ENCODE measurements at places on chromosomes 11 and 22.

GRCh38 chr11:119144825-119145486, 3.9 kb upstream of the ABCG4 start:
- DNase-seq = peak; percentile 56

DNA sequence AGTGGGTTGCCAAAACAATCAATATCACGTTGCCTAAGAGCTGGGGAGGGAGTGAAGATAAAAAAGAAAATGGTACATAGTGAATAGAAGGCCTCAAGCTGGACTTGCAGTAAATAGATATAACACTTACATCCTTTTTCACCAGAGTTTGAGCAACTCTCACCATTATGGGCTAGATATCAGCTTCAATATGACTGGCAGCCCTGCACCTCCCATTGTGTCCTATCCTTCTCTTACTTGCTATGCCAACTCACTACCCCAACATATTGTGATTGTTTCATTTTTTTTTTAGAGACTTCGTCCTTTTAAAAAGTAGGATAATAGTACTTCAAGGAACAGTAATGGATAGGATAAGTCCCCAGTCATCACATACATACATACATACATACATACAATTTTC, 7.4 kb downstream of the HBG1 start:
- no peak for DNase-seq

- DNase-seq = no peak
Measured at GRCh38 chr11:114478768-114479167, 39.5 kb downstream of the REXO2 start.

GRCh38 chr11:15223318-15223717, 108.6 kb downstream of the INSC start:
- no peak for DNase-seq

- no peak for DNase-seq
Measured at GRCh38 chr11:6040874-6041273, 10.3 kb upstream of the OR56A1 start.

DNA sequence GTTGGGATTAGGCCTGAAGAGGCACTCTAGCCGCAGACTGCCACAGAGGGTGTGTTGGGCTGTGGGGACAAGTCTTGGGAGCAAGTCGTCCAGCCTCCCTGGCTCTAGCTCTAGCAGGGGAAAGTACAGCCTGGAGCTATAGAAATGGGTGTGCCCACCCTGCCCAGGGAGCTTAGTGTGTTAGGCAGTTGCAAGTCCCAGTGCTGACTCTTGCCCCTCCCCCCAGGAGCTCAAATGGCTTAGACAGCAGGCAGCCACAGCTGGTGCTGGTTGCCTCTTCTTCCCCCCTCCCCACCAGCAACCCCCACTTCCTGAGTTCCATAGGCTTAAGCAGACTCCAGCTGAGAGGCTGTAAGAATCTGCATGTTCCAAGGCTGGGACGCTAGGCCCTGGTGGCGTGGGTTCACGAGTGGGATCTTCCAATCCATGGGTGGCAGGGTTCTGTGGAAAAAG, 61.2 kb downstream of the GUCY1A2 start:
- no peak for DNase-seq

DNA sequence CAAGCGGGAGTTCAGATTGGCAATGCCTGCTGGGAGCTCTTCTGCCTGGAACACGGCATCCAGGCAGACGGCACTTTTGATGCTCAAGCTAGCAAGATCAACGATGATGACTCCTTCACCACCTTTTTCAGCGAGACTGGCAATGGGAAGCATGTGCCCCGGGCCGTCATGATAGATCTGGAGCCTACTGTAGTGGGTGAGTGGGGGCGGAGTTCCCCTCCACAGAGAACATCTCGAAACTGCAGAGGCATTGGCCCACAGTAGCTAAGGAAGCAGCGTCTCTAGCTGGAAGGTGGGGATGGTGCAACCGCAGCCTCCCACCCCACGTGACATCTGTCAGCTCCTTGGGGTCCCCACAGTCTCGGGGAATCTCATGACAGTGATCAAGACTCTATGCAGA, 10.9 kb downstream of the TUBA8 start:
- no peak for DNase-seq

DNA sequence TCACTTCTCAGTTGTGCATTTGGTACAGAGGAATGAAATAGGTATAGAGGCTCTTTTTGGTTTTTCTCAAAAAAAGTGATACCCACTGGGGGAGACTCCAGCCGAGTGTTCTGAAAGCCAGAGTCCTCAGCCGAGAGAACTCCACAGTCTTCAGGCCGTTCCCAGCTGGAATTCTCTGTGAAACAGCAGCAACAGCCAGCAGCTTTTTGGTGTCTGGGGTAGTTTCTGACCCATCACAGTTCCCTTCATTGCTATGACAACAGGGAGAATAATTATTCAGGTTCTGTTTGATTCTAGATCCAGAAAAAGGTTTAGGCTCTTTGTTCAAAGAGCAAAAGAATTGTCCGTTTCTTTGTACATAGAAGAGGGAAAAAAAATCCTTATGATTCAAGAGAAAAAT, 84.6 kb downstream of the C22orf31 start:
- DNase-seq = no peak

DNA sequence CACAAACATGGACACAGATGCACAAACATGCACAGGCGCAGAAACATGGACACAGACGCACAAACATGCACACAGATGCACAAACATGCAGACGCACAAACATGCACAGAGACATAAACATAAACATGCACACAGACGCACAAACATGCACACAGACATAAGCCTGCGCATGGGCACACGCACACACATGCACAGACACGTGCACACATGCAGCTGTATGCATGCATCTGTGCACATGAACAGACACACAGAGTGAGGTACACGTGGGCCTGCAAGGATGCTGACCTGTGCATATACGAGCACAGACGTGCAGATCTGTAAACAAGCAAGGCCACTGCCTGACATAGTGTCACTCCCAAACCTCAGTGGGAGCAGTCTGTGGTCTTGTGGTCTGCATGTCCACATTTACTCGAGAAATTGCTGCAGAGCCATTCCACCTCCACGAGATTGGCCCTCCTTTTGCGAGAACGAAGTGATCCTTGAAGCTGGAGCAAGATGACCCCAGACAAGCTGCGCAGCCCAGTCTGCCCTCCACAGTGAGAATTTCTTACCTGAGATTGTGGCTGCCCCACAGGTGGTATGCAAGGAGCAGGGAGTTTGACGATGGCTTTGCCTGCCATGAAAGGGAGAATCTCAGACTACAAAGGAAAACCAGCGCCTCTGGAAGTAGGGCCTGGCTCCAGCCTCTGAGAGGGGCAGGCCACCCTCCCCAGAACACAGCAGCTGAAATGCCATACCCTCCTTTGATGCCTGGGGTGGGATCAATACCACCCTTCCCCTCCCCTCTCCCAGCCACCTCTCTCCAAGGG, 299.9 kb downstream of the BRD1 start:
- no peak for DNase-seq

DNA sequence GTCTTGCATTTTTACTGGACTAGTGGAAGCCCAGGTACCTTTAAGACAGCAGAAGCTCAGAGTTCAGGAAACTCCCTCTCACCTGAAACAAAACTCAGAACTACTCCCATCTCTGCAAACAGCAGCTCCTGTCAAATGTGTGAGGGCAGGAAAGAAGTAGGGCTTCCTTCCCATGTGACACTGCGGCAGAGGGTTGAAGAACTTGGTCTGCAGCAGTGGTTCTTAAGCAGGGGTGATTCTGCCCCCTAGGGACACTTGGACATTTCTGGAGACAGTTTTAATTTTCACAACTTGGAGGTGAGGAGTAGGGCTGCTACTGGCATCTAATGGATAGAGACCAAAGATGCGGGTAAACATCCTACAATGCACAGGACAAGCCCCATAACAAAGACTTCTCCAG, 63.4 kb downstream of the RCN1 start:
- DNase-seq = no peak

DNA sequence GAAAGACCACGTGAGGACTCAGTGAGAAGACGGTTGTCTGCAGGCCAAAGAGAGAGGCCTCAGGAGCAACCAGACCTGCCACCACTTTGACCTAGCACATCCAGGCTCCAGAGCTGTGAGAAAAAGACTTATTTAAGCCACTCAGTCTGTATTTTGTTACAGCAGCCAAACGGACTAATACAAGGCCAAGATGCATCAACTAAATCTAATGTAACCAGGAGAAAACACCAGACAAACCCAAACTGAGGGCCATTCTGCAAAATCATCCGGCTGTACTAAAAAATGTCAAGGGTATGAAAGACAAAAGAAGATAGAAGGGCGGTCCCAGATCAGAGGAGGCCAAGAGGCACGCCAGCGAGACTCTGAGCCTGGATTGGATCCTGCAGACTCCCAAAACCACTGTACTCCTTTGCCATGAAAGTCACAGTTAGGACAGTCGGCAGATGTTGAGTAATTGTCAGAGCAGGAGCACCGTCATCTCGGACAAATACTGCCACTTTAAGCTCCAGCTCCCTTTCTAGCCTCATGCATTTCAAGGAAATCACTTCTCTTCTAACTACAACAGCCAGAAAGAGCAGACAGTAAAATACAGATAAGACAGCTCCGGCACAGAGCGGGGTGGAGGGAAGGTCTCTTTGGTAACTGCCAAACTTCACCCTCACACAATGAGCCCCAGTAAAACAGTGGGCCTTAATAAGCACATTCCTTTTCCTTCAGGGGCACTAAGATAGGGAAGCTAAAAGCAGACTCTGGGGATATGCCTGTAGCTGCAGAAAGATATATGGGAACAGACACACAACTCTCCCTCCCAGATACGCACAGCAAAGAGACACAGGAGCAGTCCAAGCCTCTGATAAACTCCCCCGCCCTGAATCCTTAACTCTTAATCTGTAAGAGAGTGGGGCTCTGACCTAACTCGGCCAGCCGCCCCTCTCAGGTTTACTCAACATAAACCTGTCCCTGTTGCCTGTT, 3.5 kb upstream of the ZP1 start:
- no peak for DNase-seq

GRCh38 chr11:110035357-110035756, 57.8 kb upstream of the ZC3H12C start:
- DNase-seq = no peak

GRCh38 chr11:15775015-15775541, 581.3 kb downstream of the SOX6 start:
- no peak for DNase-seq

DNA sequence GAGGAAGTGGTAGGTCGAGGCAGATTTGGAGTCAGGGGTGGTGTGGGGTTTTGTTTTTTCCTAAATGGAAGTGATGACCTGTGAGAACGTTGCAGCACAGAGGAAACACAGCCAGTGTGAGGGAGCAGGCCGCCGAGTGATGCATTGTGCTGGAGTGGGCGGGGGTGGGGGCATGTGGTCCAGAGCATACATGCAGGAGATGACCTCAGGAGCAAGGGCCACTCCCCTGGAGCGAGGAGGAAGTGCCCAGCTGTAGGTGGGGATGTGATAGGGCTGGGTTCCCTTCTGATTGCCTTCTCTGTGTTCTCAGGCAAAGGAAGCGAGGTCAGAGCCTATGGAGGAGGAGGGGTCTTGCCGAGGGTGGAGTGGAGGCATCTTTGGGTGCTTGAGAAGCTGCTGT, 81.4 kb downstream of the PPP6R3 start:
- DNase-seq = no peak

DNA sequence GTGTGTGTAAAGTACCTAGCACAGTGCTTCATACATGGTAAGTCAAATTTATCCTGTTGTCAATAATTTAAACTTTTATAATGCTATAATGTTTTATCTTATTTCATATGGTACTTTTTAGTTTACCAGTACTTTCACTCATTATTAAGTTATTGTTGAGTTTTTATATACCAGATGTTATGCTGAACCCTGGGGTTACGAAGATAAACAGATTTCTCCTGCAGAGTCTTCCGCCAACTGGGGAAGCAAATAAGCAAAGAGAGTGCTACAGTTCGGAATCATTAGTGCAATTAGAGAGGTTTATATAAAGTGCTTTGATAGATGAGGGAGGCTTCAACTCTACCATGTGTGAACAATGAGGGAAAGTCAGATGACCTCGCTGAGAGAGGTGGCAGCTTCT, 362.3 kb downstream of the DYNC2H1 start:
- DNase-seq = no peak

GRCh38 chr11:65424205-65425104, 1.9 kb downstream of the NEAT1 start:
- no peak for DNase-seq

Measured in SHP77 treated with DMSO at 0.1 percent for 48 hours (cell line).